ENCODE measurements at places on chromosomes 3 and 15.

DNA sequence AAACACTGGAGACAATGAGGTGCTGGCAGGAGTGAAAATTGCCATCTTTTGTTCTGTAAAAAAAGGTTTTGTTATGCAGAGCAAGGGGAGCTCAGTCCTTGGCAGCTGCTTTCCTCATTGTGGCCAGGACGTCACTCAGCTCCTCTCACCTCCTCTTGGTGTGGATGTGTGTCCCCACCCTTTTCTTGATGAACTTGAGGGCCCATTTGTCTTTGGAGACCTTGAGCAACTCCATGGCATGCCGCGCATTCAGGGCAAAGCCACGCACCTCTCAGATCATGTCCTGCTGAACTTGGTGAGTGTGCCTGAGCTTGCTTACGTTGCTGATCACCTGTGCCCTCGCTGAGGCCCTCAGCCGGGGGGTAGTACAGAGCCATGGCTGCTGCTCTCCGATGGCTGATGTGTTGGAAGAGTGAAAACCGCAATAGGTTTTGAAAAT lies 24.5 kb upstream of the BDH1 start:
- DNase-seq = no peak

DNA sequence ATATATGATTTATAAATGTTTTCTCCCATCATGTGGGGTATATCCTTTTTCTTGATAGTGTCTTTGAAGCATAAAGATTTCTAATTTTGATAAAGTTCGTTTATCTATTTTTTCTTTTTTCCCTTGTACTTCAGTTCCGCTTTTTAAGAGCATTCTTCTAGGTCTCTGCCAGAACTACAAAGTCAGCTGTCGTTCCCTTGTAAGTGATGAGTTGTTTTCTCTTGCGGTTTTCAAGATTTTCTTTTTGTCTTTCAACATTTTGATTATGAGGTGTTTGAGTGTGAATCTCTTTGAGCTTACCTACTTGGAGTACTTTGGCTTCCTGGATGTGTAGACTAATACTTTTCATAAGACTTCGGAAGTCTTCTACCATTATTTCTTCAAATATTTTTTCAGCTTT lies 9.3 kb upstream of the PRICKLE2 start:
- DNase-seq = no peak

DNA sequence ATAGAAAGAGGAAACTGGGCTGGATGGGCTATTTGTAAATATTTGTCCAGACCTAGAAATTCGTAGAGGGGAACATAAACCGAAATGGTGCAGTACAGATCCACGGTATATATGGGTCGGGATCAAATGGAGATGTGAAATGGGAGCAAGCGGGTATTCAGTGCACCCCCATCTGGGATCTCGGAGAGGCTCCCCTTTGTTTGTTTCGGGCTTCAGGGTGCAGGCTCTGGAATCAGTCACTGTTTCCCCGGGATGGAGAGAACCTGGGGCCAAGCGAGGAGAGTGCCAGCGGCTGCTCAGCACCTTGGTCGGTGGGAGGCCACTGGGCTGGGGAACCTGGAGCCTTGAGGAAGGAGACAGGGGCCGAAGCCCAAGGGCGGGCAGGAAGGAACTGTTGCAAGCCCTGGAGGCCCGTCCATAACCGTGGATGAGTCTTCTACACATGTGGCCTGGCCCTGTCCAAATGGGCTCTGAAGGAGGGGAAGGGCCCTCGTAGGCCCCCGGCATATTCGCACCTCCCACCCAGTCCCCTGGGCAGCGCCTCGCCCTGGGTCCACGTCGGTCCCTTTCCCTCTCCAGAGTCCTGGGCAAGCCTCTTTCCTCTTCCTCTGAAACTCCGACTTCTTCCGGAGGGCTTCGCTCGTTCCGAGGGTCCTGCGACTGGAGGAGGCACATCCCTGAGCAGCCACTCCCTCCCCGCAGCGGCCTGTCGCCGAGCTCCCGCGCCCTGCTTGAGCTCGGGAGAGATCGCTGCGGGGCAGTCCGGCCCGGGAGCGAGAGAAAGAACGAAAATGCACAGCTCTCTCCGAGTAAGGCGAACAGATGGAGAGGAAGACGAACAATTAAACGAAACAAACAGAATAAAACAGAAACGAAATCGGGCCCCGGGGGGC lies 3.0 kb downstream of the ISL2 start:
- DNase-seq = peak; percentile 33

- DNase-seq = no peak
Observed at GRCh38 chr3:139585820-139586219, 46.3 kb upstream of the RBP1 start.

DNA sequence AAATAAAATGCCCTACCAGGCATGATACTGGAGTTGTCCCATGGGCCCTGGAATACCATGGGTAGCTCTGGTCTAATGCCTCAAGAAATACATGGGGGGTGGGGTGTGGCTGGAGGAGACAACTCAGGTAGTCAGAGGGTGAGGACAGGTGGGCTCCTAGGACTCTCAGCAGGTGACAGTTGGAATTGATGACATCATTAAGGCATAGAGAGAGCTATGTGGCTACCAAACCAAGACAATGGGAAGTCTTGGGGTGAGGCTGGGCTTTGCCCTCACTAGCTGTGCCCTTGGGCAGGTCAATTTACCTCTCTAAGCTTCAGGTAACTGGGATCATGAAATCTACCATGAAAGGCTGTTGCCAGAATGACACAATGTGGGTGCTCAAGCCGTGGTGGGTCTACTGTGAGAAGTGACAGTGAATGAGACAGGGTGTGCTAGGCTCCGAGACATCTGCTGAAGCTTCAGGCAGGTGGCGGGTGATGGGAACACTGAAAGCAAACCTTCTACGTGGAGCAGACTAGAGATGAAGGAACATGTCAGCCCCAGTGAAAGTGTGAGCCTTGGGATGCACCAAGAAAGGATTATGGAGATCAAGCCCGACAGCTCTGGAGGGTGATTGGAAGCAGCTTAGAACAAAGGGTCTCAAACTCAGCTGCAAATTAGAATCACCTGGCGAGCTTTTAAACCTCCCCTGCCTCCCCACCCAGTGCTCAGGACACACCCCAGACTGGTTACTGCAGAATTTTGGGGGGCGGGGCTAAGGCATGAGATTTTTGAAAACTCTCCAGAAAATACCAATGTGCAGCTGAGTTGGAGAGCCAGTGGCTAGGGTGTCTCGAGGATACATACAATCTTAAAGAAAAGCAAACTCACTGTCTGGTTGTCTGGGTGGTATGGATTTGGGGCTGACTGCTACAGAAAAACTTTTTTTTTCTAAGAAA lies 21.5 kb downstream of the SLC6A20 start:
- no peak for DNase-seq
